Peyer's patch (tissue), 4 donors: ENCODE measurements at places on chromosomes 2 and 18. TPM values are rescaled to one million over a fixed set of nuclear protein-coding genes. Genes with fewer than 3 reads are reported as not detected.

GRCh38 chr2:233075966-233076339 is 15.8 kb downstream of the INPP5D start:
- peak; percentile 80 for DNase-seq
- H3K4me3 ChIP-seq, result no peak overlapping the region
- peaks cover 14% of the 10 kb centered on the region for H3K4me1 ChIP-seq
- H3K36me3 ChIP-seq, result no peaks in the 10 kb centered on the region
- H3K27ac ChIP-seq, result peak overlapping the region; percentile 95
- no peaks in the 10 kb centered on the region for H3K27me3 ChIP-seq

- H3K27ac ChIP-seq, result no peak overlapping the region
- no peaks in the 10 kb centered on the region for H3K27me3 ChIP-seq
These were observed 33.6 kb downstream of the CRACDL start for GRCh38 chr2:98902209-98903063.

GRCh38 chr2:234164493-234165413 is 114.3 kb downstream of the SPP2 start:
- H3K4me3 ChIP-seq, result no peak overlapping the region
- peak; percentile 84 for DNase-seq
- H3K27me3 ChIP-seq, result no peaks in the 10 kb centered on the region
- H3K4me1 ChIP-seq, result no peaks in the 10 kb centered on the region

GRCh38 chr2:50641633-50642032 is 390.3 kb downstream of the NRXN1 start:
- no peak for DNase-seq
- no peaks in the 10 kb centered on the region for H3K27me3 ChIP-seq
- no peak overlapping the region for H3K4me3 ChIP-seq
- H3K4me1 ChIP-seq, result no peaks in the 10 kb centered on the region

- no peaks in the 10 kb centered on the region for H3K27me3 ChIP-seq
- H3K36me3 ChIP-seq, result no peaks in the 10 kb centered on the region
- peak; percentile 71 for DNase-seq
- peak overlapping the region; percentile 75 for H3K27ac ChIP-seq
- no peaks in the 10 kb centered on the region for H3K4me1 ChIP-seq
- H3K4me3 ChIP-seq, result no peak overlapping the region
These were observed 87.9 kb downstream of the OSBPL6 start for GRCh38 chr2:178282075-178282815.

TMEM17 gene
- not detected for total RNA-seq

SCG2 gene
- total RNA-seq, result 5.1 TPM

LYPD6B gene
- total RNA-seq, result 3.7 TPM

DNA sequence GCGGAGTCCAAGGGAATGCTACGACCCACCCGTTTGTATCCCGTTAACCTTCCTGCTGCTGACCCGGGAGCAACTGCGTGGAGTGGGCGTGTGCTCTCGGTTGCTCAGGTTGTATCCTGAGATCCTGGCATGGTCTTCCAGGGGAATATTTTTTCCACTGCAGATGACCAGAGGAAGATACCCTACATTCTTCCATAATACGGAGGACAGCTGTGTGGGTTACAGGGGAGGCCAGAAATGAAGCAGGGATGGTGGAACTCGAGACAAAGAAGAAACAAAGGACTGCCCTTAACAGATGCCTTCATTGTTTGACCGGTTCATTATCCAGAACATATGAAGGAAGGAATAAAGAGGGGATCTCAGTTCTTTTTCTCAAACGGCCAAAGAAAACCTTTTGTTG is 39.8 kb upstream of the CAB39 start:
- no peak overlapping the region for H3K4me3 ChIP-seq
- H3K4me1 ChIP-seq, result peaks cover 12% of the 10 kb centered on the region
- no peak overlapping the region for H3K27ac ChIP-seq
- no peaks in the 10 kb centered on the region for H3K27me3 ChIP-seq
- DNase-seq, result no peak

GRCh38 chr2:198279026-198279425 is 474.6 kb downstream of the PLCL1 start:
- no peaks in the 10 kb centered on the region for H3K36me3 ChIP-seq
- H3K4me3 ChIP-seq, result no peak overlapping the region
- no peaks in the 10 kb centered on the region for H3K27me3 ChIP-seq
- no peaks in the 10 kb centered on the region for H3K4me1 ChIP-seq
- no peak overlapping the region for H3K27ac ChIP-seq

- H3K36me3 ChIP-seq, result no peaks in the 10 kb centered on the region
- no peaks in the 10 kb centered on the region for H3K4me1 ChIP-seq
- peak overlapping the region; percentile 41 for H3K4me3 ChIP-seq
- H3K27me3 ChIP-seq, result no peaks in the 10 kb centered on the region
These were observed 5.2 kb downstream of the CNDP2 start for GRCh38 chr18:74501386-74501785.

GULP1 gene
- 18.8 TPM for total RNA-seq

- H3K27ac ChIP-seq, result no peak overlapping the region
- no peaks in the 10 kb centered on the region for H3K36me3 ChIP-seq
- H3K4me1 ChIP-seq, result no peaks in the 10 kb centered on the region
- H3K27me3 ChIP-seq, result no peaks in the 10 kb centered on the region
These were observed 111.2 kb downstream of the PLB1 start for GRCh38 chr2:28606986-28607441.

DNA sequence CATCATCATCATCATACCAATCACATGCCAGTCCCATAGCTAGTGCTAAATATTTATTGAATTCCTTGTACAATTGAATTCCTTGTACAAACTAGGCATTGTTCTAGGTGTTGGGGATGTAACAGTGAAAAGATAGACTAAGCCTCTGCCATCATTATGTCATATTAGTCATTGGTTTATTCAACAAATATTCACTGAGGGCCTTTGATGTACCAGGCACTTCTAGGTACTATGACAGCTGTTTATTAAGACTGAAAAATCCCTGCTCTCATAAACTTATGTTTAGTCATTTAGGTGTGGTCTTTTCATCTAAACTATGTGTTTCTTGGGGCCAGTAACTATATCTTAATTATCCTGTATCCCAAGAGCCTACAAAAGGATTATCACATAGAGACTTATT is 412.3 kb upstream of the ETAA1 start:
- no peaks in the 10 kb centered on the region for H3K27me3 ChIP-seq
- H3K27ac ChIP-seq, result no peak overlapping the region
- DNase-seq, result no peak
- H3K4me3 ChIP-seq, result no peak overlapping the region

GRCh38 chr2:159131914-159132281 is 154.6 kb downstream of the WDSUB1 start:
- DNase-seq, result no peak
- H3K4me3 ChIP-seq, result no peak overlapping the region
- H3K27me3 ChIP-seq, result no peaks in the 10 kb centered on the region
- H3K27ac ChIP-seq, result peak overlapping the region; percentile 50
- H3K36me3 ChIP-seq, result no peaks in the 10 kb centered on the region

DNA sequence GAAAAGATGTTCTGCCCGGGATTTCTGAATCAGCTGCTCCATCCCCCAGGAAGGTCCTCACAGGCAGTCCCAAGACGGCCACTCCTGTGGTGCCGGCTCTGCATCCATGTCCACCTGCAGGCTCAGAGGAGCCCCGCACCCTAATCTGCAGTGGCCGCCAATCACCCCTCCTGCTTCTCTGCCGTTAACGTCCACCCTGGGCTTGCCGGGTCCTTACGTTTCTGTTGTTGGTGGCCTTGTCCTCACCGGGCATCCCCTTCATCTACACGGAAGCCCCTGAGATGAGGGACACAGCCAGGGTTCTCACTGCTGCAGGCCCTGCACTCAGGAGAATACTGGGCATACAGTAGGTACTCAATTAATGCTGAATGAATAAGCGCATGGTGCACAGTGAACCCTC is 131.5 kb upstream of the SNTG2 start:
- DNase-seq, result no peak
- no peak overlapping the region for H3K27ac ChIP-seq
- H3K4me3 ChIP-seq, result no peak overlapping the region
- no peaks in the 10 kb centered on the region for H3K36me3 ChIP-seq

ZNF385B gene
- total RNA-seq, result 3.9 TPM

DNA sequence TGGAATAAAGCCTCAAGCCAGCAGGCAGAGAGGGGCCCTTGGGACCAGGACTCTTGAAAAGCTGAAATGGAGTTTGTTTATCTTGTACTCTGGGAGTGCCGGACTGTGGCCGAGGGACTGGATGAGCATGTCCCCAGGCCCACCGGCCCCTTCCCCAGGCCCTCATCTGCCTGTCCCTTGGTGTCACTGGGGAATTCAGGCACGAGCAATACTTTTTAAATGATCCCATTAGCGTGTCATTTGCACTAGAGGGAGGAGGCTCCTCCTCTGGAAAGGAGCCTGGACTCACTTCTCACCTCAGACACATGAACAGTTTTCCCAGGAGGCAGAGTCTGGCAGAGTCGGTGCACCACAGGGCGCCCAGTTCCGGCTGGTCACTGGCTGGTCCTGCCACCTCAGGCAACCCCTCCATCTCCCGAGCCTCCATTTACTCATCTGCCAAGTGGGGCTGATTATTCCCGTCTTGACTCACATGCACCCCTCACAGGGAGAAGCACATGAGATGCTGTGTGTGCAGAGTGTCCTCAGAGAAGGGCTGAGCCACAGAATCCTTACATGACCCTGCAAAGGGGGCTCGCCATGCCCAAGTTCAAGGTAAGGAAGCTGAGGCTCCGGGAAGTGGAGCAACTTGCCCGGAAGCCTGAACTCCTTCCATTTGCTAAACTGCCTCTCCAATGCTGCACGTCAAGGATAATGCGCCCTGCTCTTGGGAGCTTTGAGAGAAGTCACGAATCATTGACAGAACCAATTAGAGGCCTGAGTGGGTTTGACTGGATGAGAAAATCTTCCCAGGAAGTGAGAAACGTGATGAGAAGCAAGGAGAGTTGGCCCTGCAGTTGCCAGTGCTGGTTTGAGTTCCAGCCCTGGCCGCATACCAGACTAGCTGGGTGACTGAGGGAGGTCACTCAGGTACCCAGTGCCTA is 26.7 kb downstream of the CIB4 start:
- no peaks in the 10 kb centered on the region for H3K27me3 ChIP-seq
- H3K36me3 ChIP-seq, result no peaks in the 10 kb centered on the region
- DNase-seq, result no peak
- no peak overlapping the region for H3K27ac ChIP-seq

IL18RAP gene
- 4.2 TPM for total RNA-seq

DNA sequence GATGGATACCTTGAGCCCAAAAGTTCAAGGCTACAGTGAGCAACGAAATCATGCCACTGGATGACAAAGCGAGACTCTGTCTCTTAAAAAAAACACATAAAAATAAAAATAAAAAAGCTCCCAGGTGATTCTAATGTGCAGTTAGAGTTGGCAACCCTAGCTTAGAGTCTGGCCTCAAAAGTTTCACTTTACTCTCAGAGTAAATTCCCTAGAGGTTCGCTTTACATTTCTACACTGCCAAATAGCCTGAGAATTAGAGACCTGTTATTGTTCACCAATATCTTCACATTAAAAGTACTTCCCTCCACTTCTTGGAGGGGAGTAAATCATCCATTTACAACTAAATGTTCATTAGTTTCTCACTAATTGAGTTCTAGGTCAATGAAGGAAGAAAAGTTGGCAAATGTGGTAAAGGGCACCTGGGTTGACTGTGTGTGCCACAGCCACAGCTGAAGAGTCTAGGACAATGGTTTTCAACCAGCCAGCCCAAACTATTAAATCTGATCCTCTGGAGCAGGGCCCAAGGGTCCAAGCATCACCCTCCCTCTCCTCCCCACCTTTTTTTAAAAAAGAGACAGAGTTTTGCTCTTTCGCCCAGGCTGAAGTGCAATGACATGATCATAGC is 15.2 kb upstream of the TMEM37 start:
- no peaks in the 10 kb centered on the region for H3K27me3 ChIP-seq
- H3K4me3 ChIP-seq, result no peak overlapping the region
- no peak overlapping the region for H3K27ac ChIP-seq
- peaks cover 5% of the 10 kb centered on the region for H3K4me1 ChIP-seq
- DNase-seq, result no peak
- no peaks in the 10 kb centered on the region for H3K36me3 ChIP-seq

GRCh38 chr2:234615643-234616356 is 118.9 kb upstream of the ARL4C start:
- DNase-seq, result no peak
- H3K27me3 ChIP-seq, result no peaks in the 10 kb centered on the region
- no peaks in the 10 kb centered on the region for H3K4me1 ChIP-seq
- H3K4me3 ChIP-seq, result no peak overlapping the region
- no peaks in the 10 kb centered on the region for H3K36me3 ChIP-seq

IMP4 gene
- 49.3 TPM for total RNA-seq

DNA sequence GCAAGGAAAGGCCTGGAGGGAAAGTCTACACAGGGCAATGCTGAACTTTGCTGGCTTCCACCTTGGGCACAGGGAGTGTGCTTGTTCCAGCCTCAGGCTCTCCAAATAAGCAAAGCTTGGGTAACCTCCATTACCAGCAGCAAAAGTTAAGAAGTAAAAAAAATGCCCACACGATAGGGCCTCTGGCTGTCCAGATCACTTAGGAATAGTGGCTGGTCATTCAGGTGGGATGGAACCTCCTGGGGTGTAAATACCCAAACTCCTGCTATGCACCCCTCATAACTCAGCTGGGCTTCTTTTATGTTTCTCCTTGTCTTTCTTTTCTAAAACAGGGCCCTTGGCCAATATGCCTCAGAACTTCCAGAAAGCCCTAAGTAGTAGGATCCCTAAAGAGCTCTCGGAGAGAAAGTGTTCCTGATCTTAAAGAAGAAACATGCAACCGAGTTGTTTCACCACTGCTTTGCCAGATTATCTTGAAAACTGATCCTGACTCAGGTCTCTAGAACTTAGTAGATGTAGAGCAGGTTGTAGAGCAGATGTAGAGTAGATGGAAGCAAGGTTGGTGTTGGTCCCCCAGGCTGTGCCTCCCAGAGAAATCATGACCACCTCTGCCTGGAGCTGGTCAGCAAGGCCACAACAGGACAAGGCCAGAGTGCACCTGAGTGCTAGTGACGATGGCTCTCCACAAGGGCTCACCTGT is 2.0 kb upstream of the OSR1 start:
- no peaks in the 10 kb centered on the region for H3K36me3 ChIP-seq
- no peak overlapping the region for H3K27ac ChIP-seq
- H3K4me3 ChIP-seq, result no peak overlapping the region
- no peak for DNase-seq
- no peaks in the 10 kb centered on the region for H3K4me1 ChIP-seq

DNA sequence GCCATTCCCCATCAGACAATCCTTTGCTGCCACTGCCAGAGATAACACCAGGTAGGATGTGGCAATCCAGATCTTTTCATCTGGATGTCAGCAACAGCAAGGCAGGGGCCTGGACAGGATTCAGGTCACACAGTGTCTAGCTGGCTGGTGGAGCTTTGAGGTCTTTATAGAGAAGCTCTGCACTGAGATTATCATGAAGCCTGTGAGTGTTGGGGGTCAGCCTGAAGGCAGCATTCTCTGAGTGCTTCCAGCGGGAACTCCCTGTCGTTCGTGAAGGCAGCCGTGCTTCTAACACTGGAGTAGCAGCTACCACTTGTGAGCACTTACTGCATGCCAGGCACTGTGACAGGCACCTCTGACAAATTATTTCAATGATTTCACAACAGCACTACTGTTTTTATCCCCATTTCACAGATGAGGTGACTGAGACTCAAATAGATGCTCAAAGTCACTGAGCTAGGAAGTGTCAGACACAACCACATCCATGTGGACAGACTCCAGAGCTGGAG is 85.7 kb downstream of the SEMA4F start:
- no peak overlapping the region for H3K27ac ChIP-seq
- DNase-seq, result no peak
- H3K27me3 ChIP-seq, result no peaks in the 10 kb centered on the region
- no peaks in the 10 kb centered on the region for H3K4me1 ChIP-seq
- no peak overlapping the region for H3K4me3 ChIP-seq

CHST9 gene
- total RNA-seq, result 0.27 TPM
